DMS153 (cell line): ENCODE measurements at places on chromosomes 6 and 20.

- DNase-seq: no peak
Measured at GRCh38 chr20:63026582-63027165, 19.9 kb upstream of the BHLHE23 start.

GRCh38 chr6:155660251-155660977, 204.8 kb upstream of the NOX3 start:
- DNase-seq: no peak

DNA sequence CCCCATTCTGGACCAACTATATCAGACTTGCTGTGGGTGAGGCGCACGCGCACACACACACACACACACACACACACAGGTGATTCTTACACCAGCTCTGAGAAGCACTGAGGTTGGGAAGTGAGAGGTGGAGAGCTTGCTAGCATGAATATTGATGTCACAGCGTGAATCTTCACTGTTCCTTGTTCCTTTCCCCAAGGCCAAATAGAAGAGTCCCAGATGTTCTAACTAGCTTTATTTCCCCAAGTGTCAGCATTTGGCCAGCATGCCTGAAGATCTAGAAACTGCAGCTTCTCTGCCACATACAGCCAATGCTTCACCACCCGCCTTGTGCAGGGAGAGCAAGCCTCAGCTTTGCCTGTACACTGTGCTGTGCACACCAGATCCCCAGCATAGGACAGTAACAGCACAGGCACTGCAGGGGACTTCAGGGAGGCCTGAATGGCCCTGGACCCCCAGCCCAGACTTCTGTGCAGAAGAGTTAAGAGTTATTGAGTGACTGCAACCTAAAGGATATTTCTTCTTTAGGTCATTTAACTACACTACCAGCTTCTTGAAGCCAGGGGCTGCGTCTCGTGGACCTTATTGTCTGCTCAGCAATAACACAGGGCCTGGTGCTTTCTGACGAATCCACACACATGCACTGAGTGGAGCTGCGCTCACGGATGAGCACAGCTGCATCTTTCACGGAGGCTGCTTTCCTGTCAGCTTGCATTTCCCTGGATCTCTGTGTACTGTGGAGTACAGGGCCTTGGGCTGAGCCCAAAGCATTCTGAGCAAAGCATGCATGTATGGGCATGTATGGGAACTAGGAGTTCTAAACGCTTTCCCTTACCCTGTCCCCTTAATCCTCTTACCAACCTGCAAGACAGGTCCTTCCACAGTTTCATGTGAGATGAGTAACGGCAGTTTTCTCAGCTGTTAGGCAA, 13.9 kb upstream of the CD93 start:
- no peak for DNase-seq

- DNase-seq: no peak
Measured at GRCh38 chr6:45698046-45698445, 317.6 kb downstream of the CLIC5 start.

GRCh38 chr20:57389695-57390603, 1.2 kb upstream of the RBM38 start:
- no peak for DNase-seq

GRCh38 chr20:15065794-15066193, 728.4 kb upstream of the FLRT3 start:
- no peak for DNase-seq

GRCh38 chr6:45027126-45027525, 301.0 kb upstream of the RUNX2 start:
- no peak for DNase-seq

DNA sequence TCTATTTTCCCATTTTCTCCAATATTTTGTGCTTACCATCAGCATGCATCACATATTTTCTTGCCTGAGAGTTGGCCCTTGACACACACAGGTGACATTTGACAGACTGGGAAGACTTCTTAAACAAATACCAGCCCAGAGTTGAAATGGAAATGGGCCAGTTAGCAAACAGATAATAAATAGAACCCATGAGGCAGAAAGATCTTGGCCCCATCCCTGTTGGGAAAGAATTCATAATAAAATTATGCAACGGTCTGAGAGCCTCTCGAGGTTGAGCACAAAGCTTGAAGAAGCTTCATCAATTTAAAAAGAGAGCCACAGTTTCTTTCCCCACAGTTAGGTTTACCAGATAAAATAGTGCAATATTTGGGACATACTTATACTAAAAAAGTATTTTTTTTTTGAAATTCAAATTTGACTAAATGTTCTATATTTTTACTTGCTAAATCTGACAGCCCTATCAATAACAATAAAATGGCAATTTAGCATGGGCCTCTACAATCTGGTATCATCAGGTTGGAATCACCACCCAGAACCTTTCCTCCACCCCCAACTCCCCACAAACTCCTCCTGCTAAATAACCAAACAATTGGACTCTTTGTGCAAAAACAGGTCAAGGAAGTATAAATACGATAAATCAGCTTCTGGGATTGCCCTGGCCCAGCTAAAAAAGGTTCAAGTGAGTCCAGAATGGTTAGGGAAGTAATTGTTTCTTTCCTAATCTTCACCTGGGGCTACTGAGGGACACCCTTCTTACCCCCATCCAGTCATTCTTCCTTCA, 129.8 kb downstream of the CD164 start:
- no peak for DNase-seq

DNA sequence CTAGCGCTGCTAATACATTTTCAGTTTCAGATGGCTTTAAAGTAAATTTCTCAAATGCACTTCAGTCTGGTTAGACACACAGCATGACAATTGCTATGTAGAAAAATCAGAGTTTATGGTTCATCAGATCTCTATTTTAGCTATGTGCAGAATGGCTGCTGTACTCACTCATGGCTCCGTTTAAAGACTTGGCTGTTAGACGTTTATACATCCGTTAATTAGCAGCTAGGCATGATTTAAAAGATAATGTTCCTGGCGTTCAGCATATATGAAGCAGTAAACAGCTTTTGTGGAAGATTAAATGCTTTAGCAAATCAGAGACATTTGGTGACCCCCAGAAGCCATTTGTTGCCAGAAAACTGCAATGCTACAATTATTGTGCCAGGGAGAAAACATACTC, 350.0 kb upstream of the MANEA start:
- no peak for DNase-seq

- no peak for DNase-seq
Measured at GRCh38 chr6:143516690-143517446, 5.3 kb upstream of the FUCA2 start.

- no peak for DNase-seq
Measured at GRCh38 chr20:45948742-45949541, 14.5 kb downstream of the PCIF1 start.

DNA sequence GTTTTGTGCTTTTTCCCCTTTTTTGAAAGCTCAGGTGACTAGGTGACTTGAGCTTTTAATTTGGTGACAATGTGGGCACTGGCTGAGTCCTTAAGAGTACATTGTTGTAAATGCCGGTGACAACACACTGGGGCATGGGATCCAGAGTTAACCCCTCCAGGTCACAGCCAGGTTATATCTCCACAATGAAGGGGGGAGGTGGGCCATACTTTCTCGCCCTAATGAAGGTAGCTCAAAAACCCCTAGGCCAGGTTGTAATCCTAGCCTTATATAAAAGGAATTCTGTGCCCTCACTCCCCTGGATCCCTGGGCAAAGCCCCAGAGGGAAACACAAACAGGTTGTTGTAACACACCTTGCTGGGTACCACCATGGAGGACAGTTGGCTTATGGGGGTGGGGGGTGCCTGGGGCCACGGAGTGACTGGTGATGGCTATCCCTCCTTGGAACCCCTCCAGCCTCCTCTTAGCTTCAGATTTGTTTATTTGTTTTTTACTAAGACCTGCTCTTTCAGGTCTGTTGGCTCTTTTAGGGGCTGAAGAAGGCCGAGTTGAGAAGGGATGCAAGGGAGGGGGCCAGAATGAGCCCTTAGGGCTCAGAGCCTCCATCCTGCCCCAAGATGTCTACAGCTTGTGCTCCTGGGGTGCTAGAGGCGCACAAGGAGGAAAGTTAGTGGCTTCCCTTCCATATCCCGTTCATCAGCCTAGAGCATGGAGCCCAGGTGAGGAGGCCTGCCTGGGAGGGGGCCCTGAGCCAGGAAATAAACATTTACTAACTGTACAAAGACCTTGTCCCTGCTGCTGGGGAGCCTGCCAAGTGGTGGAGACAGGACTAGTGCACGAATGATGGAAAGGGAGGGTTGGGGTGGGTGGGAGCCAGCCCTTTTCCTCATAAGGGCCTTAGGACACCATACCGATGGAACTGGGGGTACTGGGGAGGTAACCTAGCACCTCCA, 2.2 kb upstream of the VEGFA start:
- DNase-seq: no peak

- peak; percentile 16 for DNase-seq
Measured at GRCh38 chr6:53437557-53438202, 88.9 kb upstream of the ELOVL5 start.

GRCh38 chr6:4381381-4381780, 246.0 kb upstream of the ECI2 start:
- DNase-seq: no peak

GRCh38 chr6:56752009-56752408, 109.3 kb upstream of the DST start:
- DNase-seq: peak; percentile 20

GRCh38 chr6:150028799-150029198, 3.5 kb upstream of the RAET1L start:
- DNase-seq: no peak

- no peak for DNase-seq
Measured at GRCh38 chr6:45433533-45434380, 56.0 kb upstream of the SUPT3H start.

- no peak for DNase-seq
Measured at GRCh38 chr6:72826037-72826436, 204.2 kb downstream of the KCNQ5 start.

- DNase-seq: no peak
Measured at GRCh38 chr6:73515204-73515655, 5.6 kb downstream of the EEF1A1 start.

- no peak for DNase-seq
Measured at GRCh38 chr20:48695255-48695654, 132.5 kb downstream of the PREX1 start.

- no peak for DNase-seq
Measured at GRCh38 chr6:117908246-117909068, 1.4 kb downstream of the SLC35F1 start.

DNA sequence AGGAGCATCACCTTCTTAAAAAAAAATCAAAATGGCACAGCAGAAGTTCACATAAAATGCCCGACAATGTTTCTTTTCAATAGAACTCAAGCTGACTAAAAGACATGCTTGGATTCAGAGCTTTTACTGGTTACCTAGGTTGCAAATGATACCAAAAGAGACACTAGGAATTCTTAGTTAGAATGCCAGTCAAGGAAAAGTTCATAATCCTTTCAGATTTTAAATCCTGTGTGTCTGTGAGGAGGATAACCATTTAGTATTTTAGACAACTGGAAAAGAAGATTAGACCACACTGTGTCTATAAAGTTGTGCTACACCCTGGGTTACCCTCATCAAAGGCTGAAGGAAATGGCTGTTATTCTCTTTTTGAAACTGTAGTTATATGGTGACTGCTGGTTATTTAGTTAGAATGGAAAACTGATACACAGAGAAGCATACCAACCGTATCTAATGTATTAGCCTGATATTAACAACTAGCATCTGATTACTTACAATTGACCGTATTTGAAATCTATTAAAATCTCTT, 139.5 kb downstream of the GJA10 start:
- no peak for DNase-seq

- no peak for DNase-seq
Measured at GRCh38 chr6:42404484-42404883, 47.2 kb downstream of the TRERF1 start.

DNA sequence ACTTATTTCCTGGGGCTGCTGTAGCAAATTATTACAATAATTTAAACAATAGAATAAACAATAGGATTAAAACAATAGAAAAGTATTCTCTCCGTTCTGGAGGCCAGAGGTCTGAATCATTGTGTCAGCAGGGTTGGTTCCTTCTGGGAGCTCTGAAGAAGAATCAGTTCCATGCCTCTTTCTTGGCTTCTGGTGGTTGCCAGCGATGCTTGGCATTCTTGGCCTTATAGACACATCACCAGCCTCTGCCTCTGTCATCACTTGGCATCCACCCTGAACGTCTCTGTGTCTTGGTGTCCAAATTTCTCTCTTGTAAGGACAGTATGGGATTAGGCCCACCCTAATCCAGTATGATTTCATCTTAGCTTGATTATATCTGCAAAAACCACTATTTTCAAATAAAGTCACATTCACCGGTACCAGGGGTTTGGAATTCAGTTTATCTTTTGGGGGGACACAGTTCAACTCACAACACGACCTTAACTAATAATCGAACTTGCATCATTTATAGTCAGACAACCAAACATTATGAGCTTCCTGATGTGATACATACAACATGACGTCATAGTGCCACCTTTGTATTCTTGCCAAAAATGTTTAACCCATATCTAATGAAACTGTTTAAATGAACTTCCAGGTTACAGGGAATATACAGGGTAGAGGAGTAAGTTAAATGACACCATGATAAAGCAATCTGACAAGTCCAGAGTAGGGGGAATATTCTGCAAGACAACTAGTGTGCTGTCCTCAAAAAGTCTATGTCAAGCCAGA, 84.7 kb upstream of the RNF24 start:
- DNase-seq: no peak

DNA sequence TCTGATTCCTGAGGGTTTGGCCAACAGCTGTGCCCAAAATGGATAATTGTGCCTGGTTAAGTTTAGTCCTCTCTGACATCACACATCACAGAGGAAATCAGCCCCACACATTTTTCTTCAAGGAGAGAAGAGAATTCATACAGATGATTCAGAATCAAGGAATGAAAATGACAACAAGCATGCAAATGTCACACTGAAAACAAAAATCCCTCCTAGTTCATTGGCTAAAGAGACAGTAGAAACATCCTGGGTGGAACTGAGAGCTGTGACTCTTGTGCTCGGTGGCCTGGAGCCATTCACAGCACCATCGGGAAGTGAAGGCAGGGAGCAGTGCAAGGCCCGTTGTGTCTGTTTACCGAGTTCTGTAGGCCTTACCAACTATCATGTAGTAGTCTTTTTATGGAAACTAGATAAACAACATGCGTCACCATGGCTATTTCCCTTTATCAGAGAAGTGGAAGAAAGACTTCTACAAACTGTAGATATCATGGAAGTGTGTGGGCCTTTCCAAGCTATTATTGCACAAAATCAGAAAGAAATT, 81.7 kb upstream of the TENT5A start:
- DNase-seq: no peak

DNA sequence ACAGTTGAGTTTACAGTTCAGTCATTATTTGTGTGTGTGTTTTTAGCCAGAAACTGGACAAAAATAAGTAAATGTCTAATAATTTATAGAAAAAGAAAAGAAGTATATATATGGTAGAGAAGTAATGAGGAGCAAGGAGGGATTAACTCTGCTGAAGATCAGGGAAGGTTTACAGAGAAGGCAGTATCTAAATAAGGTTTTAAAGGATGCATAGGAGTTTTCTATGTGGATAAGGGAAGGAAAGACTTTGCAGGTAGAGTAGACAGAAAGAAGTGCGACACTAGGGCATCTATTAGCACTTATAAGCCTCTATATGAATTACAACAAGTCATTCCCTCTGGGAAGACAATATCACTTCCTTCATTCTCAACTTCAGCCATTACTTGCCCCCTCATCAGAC, 34.3 kb downstream of the ISM1 start:
- no peak for DNase-seq
